Stimulated activated CD8-positive, alpha-beta memory T cell treated with anti-CD3 and anti-CD28 coated beads, Interleukin-2, amount 100 ng/mL, for 1 hour (primary cell): ENCODE measurements at places on chromosomes 5 and 9.

GRCh38 chr5:88281322-88281721 lies 12.7 kb upstream of the TMEM161B start:
- DNase-seq, result no peak

GRCh38 chr9:3835393-3835792 lies 309.6 kb upstream of the RFX3 start:
- no peak for DNase-seq

GRCh38 chr9:123651273-123651672 lies 278.7 kb downstream of the DENND1A start:
- no peak for DNase-seq

DNA sequence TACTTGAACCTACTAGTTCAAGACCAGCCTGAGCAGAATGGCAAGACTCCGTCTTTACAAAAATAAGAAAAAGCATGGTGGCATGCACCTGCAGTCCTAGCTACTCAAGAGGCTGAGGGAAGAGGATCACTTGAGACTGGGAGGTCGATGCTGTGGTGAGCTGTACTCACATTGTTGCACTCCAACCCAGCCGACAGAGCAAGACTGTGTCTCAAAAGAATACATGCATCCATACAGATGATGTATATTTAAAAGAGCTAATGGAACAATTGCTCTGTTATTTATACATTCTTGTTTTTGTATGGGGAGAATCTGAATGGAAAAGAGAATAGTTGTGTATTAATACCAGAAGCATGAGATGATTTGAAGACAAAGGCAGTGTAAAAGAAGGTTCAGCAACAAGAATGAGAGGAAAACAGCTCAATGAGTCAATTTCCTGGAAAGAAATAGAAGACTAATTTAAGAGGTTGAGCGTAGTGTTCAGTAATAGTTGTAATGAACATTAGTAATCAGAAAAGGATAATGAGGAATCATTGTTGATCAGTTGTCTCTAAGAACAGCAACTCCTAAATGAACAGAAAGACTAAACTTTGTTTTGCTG lies 1.9 kb upstream of the LRRC70 start:
- DNase-seq, result no peak

DNA sequence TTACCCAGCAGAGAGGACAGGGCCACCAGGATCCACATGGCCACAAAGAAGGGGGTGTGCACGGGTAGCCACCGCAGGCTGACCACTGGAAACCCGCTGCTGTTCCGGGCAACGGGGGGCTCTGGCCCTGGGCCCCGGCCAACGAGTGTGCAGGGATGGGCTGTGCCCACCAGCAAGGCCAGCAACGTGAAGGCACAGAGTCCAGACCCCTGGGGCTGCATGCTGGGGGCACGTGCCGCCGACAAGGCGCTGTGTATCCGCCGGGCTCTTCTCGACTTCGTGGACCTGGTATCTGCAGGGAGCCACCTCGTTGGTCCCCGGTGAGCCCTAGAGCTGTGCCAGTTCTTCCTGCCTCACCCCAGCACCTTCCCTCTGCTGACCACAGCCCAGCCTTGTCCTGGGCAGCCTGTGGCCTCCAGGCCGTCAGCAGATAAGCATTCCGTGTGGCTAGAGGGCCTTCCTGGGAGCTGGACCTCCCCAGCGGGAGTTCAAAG lies 42.2 kb upstream of the CEP72 start:
- no peak for DNase-seq
